ENCODE measurements at places on chromosomes 1 and 21.

DNA sequence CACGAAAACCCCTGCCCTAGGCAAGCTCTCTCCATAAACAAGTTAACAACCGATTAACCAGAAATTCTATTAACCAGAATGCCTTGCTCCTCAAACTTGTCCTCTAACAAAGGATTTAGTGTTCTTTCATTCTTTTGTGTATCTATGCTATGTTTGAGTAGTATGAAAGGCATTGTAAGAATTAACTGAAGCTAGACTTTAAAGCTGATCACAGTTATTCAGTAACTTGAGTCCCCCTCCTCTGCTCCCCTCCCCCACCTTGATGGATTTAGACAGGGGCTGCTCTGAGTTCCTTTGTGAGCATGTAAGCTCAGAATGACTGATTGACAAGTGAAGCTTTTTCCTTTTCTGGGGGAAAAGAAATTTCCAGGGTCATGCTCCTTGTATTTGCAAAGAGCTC is 257.6 kb downstream of the TTLL7 start:
- no peak for DNase-seq

GRCh38 chr1:65105596-65105995 is 42.4 kb upstream of the AK4 start:
- peak; percentile 35 for DNase-seq

GRCh38 chr1:45026446-45026845 is 14.4 kb downstream of the UROD start:
- no peak for DNase-seq

- DNase-seq = no peak
Measured at GRCh38 chr1:67170751-67171573, 4.7 kb downstream of the IL23R start.

GRCh38 chr1:57474137-57474750 is 50.4 kb upstream of the DAB1 start:
- peak; percentile 39 for DNase-seq

DNA sequence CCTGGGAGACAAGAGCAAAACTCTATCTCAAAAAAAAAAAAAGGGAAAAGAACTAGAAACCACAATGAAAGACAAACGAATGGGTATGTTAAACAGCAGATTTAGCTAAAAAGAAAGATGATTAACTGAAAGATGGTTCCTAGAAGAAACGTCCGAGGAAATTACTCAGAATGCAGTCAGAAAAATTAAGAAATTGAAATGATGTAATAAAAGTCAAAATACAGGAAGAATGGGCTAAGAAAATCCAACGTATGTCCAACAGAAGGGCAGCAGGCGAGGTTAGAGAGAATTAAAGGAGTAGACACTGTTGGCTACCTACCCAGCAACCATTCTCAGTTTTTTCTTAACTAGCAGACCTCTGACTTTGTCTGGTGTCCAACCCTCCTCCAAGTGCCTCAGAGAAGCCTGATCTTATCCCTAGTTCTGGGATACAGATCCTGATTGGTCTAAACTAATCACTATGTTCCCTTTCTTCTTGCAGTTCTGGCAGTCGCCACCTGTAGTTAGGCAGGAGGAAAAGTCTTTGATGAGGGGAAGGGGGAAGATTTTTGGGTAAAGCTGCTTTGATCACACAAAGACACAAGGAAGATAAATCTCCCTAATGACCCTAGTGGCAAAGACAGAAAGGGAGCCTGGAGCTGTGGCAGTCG is 25.7 kb downstream of the GPR161 start:
- DNase-seq = peak; percentile 45

DNA sequence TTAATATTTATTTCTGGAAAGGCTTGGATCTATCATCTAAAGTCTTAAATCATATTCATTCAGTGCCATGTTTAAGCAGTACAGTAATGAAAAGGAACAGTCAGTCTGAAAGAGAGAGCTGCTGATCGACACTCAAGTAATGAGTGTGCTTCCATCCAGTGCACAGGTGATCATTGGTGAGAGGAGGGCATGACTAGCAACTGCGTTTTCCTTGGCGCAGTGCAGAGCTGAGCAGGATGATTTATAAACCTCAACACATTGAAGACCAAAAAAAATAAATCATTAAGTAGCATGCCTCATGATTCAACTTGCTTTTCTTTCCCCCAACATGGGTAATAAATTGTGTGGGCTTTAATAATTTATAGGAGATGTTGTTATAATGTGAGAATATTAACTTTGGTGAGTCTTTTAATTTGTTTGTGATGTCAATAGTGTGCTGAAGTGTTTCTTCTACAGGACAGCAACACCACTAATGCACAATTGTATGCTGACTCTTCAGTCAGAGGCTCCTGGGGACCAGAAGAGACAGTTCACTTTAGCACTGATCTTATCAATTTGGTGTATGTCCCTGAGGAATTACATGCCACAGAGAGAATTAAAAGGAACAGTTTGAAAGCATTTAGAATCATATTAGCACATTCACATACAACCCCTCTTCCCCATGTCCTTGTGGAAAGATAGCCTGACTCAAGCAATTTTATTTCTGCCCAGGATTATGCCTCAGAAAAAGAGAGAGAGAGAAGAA is 199.7 kb upstream of the ADGRL2 start:
- DNase-seq = no peak

DNA sequence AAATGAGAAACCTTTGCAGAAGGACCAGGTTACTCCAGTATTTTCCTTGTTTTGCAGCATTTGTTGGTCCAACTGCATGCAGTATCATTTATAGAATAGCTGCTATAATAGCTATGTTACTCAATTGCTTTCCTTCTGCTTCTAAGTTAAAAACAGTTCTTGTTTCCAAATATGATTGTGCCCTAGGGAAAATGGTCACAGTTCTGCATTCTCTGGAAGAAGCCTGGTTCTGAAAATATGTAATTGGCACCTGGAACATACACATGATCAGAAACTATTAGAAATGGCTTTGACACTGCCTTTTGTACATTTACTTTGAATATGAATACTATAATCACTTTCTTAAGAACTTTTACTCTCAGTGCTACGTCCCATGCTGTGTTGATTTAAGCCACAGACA is 33.6 kb downstream of the HENMT1 start:
- no peak for DNase-seq

DNA sequence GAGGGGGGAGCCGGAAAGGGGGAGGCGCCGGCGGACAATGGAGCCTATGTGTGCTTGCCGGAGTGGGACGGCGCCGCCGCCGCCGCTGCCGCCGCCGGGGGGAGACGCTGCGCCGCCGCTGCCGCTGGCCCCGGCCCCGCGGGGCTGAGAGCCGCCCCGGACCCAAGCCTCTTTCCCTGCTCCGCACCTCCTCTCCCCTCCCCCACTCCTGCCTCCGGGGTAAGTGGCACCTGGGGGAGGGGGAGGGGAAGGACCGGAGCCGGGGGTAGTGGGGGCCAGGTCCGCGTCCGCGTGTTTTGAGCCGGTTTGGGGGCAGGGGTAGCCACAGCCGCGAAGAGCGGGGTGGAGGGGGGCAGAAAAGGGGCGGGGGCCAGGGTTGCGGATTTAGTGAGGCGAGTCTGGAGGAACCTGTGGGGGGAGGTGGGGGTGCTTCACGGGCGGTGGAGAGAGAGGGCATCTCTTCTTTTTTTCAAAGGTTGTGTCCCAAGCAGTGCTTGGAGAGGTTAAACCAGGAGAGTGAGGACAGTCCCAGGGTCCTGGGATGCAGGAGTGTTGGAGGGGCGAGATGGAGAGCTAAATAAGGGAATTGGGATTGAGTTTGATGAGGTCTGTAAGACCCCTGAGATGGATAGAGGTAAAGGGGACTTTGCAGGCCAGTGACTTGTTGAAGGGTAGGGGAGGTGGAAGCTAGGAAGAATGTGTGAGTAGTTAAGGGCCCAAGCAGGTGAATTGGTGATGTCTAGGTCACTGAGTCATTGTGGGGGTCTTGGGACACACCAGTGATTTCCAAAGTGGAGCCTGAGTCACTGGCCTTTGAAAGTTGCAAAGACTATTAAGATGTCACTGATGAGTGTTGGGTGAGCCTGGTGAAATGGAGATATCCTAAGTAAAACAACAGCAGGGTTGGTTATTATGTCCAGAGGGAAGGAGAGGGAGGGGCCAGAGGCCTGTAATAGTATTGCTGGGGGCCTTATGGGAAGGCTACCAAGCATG is 59.1 kb downstream of the BCL9 start:
- DNase-seq = peak; percentile 79

GRCh38 chr1:62084310-62084890 is 110.2 kb upstream of the L1TD1 start:
- DNase-seq = no peak

GRCh38 chr1:119004781-119005180 is 16.6 kb upstream of the TBX15 start:
- DNase-seq = no peak

DNA sequence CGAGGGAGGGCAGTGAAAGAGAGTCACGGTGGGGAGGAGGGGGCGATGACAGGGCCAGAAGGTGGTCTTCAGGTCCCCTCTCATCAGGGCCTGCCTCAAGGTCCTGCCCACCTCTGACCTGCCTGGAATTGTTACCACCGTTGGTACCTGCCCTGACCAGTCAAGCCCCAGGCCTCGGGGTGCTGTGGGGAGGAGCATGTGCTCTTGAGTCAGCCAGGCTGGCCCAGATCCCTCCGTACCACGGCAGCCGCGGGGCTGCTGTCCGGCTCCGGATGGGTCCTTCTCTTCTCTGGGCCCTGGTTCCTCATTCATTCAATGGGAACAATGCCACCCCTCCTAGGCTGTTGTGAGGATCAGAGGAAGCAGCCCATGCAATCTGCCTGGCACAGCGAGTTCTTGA is 22.0 kb downstream of the SERINC2 start:
- no peak for DNase-seq

- no peak for DNase-seq
Measured at GRCh38 chr1:206998816-206999215, 28.6 kb upstream of the FCAMR start.

GRCh38 chr1:211753649-211754251 is 76.8 kb downstream of the LPGAT1 start:
- no peak for DNase-seq

- DNase-seq = peak; percentile 65
Measured at GRCh38 chr1:155062702-155063411, 683 bp upstream of the EFNA4 start.

DNA sequence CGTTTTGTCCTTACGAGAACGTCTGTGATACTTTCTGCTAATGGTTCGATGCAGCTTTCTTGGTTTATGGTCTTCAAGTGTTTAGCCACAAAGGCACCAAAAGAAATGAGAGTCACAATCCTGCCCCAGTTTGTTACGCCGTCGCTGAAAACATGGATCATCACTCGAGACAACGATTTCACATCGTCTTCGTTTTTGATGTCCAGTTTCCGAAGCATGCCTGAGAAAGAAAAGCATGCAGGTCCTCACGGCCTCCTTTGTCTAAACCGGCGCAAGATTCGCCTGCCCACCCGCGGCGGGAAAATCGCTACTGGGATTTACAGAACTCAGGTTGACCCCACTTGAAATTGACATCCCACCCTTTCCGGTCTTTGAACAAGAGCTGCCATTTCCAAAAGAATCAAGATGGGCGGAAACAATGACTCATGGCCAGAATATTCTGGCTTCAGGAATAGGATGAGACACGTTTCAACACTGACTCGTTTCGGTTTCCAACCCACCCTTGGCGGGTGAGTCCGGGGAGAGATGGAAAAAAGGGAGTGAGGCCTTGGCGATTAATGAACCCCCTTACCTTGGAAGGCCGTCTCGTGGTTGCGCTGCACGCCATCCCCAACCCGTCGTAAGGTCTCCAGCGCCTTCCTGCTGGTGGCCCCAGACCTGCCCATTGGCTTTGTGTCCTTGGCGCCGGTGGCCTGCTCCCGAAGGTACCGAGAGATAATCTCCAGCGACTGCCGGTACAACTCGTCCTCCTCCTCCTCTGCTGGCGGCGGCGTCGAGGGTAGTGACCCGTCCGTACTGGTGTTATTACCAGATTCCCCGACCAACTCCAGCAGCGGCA is 919 bp downstream of the MCL1 start:
- peak; percentile 95 for DNase-seq

DNA sequence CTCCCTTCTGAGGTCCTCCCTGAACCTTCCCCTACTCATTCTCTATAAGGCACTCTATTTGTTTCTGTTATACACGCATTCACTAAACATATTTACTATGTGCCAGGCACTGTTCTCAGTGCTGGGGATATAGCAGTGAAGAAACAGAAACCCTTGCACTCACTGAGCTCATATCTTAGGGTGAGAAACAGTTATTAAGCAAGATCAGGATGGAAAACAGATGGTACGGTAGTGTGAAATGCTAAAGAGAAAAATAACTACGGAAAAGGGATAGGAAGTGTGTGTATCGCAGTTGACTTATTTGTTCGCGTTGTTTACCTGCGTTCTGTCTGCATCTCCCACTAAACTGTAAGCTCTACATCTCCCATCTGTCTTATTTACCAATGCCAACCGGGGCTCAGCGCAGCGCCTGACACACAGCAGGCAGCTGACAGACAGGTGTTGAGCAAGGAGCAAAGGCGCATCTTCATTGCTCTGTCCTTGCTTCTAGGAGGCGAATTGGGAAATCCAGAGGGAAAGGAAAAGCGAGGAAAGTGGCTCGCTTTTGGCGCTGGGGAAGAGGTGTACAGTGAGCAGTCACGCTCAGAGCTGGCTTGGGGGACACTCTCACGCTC is 572 bp downstream of the CYB5RL start:
- peak; percentile 26 for DNase-seq

DNA sequence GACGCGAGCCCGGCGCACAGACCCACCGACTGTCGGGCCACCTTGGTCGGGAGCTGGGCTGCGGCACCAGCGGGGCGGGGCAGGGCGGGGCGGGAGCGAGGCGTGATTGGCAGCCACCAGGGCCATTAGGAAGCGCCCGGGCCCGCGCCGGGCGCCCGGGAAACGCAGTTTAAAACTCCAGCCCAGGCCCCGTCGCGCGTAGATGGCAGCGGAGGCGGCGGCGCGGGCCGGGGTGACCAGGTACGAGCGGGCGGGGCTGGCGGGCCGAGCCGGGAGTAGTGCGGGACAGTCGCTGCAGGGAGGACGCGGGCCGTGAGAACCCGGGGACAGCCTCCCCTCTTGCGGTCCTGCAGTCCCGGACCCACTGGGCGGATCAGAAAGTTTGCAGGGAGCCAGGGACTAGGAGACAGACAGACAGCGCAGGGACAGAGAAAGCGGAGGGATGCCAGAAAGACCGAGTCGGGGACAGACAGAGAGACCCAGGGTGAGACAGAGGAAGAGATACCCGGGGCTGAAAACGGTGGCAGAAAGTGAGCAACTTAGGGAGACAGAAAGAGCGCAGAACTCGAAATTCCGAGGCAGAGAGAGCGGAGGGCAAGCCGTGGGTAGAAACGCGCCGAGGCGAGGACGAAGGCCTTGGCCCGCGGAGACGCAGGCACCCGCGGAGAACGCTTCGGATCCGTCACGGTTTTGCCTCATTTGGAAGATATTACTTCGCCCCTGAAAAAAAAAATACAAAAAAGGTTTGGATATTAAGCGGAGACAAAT is at the start of gene DMBX1:
Gene DMBX1, plus strand, starts transcription at position 199 of the 768 bp plus-strand sequence. CDS start 17,175 bp downstream, outside the sequence.
- peak; percentile 40 for DNase-seq

- peak; percentile 4 for DNase-seq
Measured at GRCh38 chr1:13228343-13228781, 2.4 kb upstream of the PRAMEF18 start.

GRCh38 chr1:157893686-157894085 is 52.1 kb upstream of the CD5L start:
- DNase-seq = peak; percentile 4

Data from ELR (cell line).